ENCODE measurements at places on chromosomes 6 and 20. TPM values are rescaled to one million over a fixed set of nuclear protein-coding genes. Genes with fewer than 3 reads are reported as not detected.
A peak's percentile ranks its signal among the peaks of the same experiment; 100 is the strongest.

ALDH8A1 gene
- total RNA-seq = 3.0 TPM

ADGB gene
- not detected for total RNA-seq

CST1 gene
- not detected for total RNA-seq

FAM209B gene
- total RNA-seq = not detected

MAP3K5 gene
- 31.4 TPM for total RNA-seq

ANKRD66 gene
- not detected for total RNA-seq

WFDC10B gene
- total RNA-seq = not detected

ECT2L gene
- total RNA-seq = not detected

TBC1D20 gene
- 37.2 TPM for total RNA-seq

GRCh38 chr20:43824309-43825050, 90.2 kb upstream of the TOX2 start:
- DNase-seq = no peak

- no peak for DNase-seq
Measured at GRCh38 chr6:112337209-112337638, 9.9 kb upstream of the RFPL4B start.

DNA sequence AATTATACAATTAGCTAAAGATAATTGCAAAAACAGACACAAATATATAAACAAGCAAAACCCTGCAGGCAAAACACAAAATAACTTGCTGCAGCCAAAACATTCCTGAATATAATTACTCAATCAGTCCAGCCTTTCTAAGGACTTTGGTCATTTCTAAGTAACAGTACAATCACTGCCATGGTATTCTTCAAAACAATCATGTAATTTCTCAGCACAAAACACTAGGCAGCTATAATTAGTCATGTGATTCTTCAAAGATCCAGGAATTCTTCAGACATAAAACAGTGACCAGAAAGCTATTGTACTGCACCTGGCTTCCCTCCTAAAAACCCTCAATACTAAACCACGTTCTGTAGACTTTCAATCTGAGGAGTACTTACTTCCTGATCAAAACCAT, 881.1 kb downstream of the EPHA7 start:
- no peak for DNase-seq

DNA sequence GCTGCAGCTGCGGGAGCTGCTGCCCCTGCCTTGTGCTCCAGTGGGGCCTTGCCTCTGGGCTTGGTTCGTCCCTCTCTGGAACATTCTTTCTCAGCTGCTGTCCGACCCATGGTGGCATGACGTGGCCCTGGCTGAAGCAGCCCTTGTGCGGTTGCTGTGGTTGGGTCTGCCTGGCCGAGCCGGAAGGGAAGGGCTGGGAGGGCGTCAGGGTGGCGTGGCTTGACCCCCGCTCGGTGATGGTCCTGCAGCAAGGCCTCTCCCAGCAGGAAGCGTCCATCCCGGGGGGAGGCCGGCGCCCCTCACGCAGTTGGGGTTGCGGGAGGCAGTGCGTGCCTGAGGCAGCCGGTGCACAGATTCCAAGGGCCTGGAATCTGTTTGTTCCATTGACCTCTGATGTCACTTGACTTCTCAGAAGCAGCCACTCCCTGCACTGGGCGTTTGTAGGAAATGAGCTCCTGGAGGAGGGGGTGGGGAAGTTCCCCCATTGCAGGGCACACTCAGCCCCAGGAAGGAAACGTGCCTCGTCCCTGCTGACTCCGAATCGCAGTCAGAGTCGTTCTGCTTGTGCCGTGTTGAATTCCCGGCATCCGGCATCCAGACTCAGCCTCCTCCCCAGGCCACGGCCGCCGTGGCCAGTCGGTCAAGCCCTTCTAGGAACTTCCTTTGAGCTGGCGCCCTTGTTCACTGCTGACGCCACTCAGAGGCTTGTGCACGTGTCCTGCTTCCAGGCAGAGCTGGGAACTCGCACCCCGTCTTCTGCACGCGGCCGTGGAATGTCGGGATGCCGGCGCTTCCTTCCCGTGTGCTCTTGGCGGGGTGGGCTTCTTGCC, 9.7 kb upstream of the TNFRSF6B start:
- DNase-seq = peak; percentile 57

DNA sequence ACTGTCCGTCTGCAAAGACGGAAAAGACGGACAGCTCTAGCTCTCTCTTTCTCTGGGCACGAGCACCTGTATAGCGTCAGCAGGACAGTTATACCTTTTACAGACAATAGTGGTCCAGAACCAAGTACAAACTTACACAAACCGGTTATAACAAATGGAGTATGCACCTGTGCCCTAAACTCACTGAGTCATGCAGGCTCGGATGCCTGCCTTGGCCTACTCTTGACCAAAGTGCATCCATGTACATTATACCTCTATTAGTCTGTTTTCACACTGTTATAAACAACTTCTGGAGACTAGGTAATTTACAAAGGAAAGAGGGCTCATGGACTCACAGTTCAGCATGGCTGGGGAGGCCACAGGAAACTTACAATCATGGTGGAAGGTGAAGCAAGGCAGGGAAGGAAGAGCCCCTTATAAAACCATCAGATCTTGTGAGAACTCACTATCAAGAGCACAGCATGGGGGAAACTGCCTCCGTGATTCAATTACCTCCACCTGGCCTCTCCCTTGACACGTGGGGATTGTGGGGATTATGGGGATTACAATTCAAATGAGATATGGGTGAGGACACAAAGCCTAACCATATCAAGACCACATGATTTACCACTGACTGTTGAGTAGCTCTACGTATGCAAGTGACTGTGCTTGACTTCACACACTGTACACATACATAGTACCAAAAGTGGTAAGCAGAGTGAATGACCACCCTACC, 23.1 kb downstream of the MAN1A1 start:
- DNase-seq = no peak

DNA sequence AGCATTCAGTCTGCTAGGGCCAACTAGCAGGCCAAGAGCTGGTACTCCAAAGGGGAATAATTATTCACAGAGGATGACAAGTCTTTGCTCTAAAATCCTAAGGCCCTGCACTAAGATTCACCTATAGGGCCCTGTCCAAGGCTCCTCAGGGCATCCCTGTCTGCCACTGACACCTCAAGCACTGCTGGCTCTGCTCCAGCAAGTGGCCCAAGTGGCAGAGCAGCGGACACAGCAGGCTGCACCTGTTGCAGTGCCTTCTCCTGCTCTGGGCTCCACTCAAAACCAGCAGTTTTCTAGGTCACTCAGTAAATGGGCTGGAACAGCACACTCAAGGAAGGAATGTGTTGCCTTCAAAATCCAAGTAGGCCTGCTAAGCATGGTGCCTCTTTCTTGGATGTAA, 36.4 kb upstream of the SMOC2 start:
- DNase-seq = no peak

DNA sequence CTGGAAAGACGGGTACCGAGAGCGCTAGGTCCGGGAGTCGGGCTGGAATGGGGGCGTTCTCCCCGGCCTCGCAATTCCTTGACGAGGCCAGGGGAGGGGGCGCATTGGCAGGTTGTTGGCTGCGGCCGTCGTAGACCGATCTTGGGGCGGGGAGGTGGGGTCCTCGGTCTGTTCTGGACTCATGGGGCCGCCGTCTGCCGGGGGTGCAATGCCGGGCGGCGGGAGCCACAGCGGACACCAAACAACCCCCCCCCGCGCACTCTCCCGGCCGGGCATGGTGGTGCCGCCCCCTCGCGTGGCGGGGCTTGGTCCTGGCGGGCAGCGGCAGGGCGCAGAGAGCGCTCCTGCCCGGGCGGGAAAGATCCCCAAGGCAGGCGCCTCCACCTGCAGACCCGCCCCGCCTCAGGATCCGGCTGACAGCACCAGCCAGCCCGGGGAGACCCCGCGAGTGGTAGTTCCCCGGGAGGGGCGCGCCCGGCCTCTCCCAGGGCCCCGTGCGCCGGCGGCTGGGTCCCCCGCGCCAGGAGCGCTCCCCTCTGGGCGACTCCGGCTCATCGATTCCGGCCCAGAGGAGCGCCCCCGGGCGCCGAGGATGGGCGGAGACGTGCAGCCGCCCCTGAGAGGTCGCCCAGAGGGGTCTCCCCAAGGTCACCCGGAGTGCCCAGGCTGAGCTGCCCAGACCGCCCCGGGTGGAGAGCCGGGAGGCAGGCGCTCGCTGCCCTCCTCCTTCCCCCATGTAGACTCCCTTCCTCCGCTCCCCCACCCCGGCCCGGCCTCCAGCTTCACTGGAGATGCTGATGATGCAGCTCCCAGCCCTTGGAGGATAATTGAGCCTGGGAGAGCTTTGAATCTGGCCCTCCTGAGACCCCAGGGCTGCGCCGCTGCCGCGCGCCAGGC, 709 bp downstream of the PPP1R16B start:
- DNase-seq = no peak

DNA sequence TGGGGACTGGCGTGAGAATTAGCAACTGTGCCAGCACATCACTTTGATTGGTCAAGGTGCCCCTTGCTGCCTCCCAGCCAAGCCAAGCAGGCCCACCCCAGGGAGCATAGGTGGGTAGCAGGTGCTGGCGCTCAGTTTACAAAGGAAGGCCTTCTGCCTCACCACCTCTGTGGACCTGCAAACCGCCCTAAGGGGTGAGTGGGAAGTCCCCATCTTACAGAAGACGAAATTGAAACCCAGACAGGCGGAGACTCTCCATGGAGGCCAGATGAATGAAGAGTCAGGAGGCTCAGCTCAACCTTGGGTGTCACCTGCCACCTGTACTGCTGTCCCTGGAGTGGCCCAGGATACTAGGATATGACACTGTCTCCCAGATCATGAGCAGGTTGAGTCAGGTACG, 21.5 kb upstream of the MAS1L start:
- no peak for DNase-seq

- DNase-seq = no peak
Measured at GRCh38 chr6:101429270-101429669, 35.8 kb downstream of the GRIK2 start.

- DNase-seq = no peak
Measured at GRCh38 chr20:61193164-61193563, 58.9 kb upstream of the CDH4 start.

- DNase-seq = no peak
Measured at GRCh38 chr6:157853018-157853805, 30.2 kb downstream of the SNX9 start.

DNA sequence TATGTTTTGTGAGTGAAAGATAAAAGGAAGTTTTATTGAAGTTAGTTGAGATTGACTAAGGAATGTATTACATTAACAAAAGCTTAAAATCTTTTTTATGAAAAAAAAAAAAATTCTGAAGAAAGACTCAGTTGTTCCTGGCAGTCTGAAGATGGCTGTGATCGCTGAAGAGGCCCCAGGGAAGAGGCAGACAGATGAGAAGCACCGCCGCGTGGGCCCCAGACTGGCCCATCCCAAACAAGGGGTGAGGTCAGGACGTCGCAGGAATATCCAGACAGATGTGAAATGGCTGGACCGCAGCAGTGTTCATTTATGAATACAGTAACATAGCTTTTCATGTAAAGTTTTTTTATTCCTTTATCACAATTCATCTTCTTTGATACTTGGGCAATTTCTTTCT, 194.2 kb downstream of the TBXT start:
- no peak for DNase-seq

DNA sequence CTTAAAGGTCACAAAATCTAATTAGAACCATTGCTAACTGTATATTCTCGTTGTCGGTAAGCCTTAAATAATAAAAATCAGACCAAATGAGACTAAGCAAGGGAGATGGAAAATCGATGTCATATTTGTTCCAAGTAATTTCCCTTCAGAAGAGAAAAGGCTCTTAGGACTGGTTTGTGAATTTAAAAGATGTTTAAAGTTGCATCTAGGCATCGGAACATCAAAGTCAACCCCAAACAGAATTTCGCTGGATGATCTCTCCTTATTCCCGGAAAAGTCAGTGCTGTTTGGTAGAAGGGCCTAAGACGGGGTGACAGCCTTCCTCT, 63.8 kb downstream of the NPEPL1 start:
- no peak for DNase-seq

- no peak for DNase-seq
Measured at GRCh38 chr6:170313716-170314295, 7.2 kb downstream of the FAM120B start.

DNA sequence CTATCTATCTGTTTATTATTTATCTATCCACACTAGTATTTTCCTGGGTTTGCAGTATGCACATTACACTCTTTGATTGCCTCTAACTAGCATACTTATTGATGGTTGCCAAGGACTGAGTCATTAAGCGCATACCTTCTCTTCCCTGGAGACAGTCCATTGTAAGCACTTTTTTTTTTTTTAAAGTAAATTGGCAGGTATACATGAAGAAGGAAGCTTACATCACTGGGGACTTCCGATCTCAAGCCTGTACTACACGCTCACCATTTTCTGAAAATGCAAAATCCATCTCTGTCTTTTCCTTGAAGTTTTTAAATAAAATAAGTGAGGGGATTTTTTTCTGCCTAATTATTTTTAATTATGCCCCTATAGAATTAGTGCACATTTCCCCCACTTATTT, 63.5 kb downstream of the HMGN3 start:
- DNase-seq = no peak

- no peak for DNase-seq
Measured at GRCh38 chr6:16007146-16007545, 121.7 kb upstream of the MYLIP start.
